ENCODE measurements at places on chromosomes 13 and 19.

DNA sequence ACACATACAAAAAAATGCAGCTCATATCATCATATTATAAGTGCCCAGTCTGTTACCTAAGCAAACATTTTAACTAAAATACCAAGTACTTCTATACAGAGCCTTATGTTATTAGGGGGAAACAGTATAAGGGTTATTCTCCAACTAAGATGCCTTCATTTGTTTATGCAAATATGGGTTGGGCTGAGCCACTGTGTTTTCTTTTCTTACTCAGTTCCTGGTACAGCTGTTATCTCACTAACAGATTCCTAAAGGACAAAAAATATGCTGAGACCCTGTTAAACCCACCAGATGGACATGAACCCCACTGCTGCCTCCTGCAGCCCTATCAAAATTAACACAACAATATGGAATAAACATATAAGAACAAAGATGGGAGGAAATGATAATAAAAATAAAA lies 34.5 kb upstream of the SMAD9 start:
- DNase-seq: no peak

- no peak for DNase-seq
Measured at GRCh38 chr19:56671613-56671994, at the start of gene ZNF835. Gene ZNF835, minus strand, starts transcription at chr19:56671757. Its CDS starts 6,559 bp downstream, at chr19:56665198.

- DNase-seq: no peak
Measured at GRCh38 chr13:113399755-113400149, 35.8 kb upstream of the GRTP1 start.

GRCh38 chr19:32196690-32197420 lies 148.6 kb upstream of the ZNF507 start:
- no peak for DNase-seq

DNA sequence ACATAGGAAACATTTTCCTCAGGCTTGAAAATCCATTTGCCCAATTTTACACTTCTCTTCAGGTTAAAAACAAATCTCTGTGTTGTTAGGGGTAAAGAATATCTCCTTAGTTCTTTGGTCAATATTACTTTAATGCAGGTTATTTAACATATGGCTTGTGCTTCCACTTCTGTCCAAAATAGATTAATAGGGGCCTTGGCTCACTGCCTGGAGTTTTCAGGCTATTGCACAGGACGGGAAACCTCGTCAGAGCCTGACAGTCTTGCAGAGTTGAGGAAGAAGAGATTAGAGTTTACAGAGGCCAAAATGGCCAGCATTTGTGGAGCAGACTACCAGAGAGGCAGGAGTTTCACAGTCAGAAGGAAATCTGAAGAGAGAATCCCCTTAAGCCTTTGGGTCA lies 863.9 kb upstream of the GPC6 start:
- no peak for DNase-seq

GRCh38 chr13:47220453-47221140 lies 323.7 kb upstream of the HTR2A start:
- DNase-seq: no peak

DNA sequence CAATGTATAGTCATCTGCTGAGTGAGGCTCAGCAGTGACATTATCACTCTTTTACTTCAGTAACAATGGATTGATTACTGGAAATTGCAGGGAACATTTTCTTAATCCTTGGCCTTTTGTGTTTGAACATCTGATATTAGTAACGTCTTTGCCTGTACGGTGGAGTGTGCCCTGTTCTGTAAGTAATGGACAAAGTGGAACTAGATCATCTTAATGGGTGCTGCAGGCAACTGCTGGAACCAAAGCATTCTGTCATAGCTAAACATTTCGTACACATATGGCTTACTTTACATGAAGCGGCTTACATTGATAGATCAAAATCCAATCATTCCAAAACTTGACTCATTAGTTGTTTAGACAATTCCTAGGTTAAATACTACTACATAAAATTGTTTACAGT lies 114.1 kb downstream of the MYO16 start:
- DNase-seq: no peak

DNA sequence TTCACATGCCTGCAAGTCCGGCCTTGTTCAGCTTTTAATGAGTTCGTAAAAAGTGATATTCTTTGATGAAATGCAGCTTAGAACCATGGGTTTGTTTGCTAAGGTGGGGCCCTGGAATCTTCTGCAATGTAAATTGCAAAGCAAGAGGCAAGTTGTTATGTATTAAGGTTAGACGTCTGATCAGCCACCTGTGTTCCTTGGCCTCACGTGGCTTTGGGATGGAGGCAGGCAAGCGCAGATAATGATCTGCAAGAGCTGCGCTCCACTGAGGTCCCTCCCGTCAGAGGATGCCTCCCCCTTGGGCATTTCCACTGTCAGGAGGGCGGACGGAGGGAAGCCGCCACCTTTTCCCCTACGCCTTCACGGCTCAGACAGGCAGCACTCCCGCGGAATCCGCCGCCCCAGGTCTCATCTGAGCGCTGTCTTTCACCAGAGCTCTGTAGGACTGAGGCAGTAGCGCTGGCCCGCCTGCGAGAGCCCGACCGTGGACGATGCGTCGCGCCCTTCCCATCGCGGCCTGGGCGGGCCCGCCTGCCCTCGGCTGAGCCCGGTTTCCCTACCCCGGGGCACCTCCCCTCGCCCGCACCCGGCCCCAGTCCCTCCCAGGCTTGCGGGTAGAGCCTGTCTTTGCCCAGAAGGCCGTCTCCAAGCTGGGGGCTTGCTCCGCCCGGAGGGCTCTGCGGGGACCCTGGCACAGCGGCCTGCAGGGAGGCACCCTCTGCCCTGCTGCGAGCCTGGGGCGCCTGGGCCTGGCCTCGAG lies 110.9 kb downstream of the CRYL1 start:
- DNase-seq: no peak

GRCh38 chr19:38470788-38471480 lies 37.4 kb downstream of the RYR1 start:
- no peak for DNase-seq

DNA sequence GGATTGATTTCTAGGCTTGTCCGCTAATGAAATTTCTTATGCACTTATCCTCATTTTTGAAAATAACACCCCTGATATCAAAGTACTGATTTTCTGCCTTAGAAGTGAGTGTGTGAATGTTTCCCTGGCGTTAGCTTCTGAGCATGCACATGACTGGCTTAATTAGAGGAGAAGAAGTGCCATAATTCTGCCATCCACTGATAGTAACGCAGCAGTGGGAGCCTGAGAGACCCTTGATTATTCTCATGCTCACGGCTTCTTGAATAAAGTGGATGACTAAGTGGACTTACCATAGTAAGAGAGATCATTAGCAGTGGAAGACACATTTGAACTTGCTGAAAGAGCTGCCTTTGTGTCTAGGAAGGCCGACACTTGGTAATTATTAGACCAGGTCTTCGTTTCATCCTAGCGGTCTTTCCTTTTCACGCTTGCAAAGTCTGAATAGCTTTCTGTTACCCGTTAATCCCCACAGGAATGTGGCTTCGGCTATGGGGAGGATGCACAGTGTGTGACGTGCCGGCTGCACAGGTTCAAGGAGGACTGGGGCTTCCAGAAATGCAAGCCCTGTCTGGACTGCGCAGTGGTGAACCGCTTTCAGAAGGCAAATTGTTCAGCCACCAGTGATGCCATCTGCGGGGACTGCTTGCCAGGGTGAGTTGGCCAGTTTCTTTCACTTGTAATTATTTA lies 45.3 kb downstream of the TNFRSF19 start:
- no peak for DNase-seq

- DNase-seq: no peak
Measured at GRCh38 chr19:16777811-16778210, 51.4 kb upstream of the SIN3B start.

- DNase-seq: no peak
Measured at GRCh38 chr19:55086730-55087541, 11.3 kb downstream of the EPS8L1 start.

DNA sequence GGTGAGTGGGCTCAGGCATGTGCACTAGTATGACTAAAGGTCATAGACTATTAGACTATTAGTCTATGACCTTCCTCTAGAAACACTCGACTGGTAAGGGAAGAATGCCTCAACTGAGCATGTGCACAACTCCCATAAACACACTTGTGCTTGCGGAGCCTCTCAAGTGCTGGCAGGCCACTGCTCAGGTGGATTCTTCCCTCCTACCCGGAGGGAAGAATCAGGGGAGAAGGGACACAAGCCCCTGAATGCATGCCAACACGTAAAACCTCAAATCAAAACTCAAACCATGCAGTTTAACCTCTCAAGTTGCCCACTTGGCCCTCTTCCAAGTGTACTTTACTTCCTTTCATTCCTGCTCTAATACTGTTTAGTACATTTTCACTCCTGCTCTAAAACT lies 287.6 kb upstream of the SGCG start:
- DNase-seq: no peak

GRCh38 chr13:61592489-61592888 lies 176.8 kb upstream of the PCDH20 start:
- no peak for DNase-seq

- no peak for DNase-seq
Measured at GRCh38 chr19:7348587-7349230, at the start of gene ARHGEF18. Gene ARHGEF18, plus strand, starts transcription at chr19:7348937. Its CDS starts 13,954 bp downstream, at chr19:7362891.

DNA sequence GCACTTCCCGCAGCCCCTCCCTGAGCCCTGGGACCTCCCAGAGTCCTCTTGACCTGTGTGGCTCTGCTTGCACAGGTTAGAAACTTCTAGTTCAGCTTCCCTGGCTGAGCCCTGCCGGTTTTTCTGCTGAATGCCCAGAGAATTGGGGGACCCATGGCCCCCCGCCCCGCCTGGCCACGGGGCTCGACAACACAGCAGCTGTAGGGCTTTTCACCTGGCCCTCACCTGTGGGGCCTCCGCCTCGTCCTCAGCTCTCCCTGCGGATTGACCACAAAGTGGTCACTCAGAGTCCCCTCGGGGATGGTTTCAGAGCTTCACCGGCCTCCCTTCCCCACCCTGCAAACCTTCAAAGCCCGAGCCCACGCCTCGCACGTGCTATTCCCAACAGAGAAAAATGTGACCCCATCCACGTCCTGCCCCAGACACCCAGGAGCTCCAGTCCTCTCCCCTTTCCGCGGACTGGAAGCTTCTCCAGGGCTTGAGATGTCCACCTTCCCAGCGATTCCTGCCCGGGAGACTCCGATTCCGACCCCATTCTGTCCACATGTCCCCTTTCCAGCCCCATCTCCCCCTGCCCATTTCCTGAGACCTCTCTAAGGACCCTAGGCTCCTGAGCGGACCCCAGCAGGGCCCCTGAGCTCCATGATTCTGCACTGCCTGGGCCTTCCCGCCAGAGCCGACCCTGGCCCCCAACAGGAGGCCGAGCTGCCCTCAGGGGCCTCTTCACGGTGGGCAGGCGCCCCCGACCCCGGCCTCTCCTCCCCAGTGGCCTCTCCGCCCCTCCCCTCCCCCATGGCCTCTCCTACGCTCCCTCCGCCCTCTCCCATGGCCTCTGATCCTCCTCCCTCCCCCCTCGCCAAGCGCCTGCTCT lies 41.9 kb downstream of the ANKRD10 start:
- DNase-seq: no peak

GRCh38 chr13:93233997-93234416 lies 7.4 kb downstream of the GPC6 start:
- DNase-seq: no peak

GRCh38 chr19:11047866-11048265 lies 41.4 kb upstream of the LDLR start:
- no peak for DNase-seq

DNA sequence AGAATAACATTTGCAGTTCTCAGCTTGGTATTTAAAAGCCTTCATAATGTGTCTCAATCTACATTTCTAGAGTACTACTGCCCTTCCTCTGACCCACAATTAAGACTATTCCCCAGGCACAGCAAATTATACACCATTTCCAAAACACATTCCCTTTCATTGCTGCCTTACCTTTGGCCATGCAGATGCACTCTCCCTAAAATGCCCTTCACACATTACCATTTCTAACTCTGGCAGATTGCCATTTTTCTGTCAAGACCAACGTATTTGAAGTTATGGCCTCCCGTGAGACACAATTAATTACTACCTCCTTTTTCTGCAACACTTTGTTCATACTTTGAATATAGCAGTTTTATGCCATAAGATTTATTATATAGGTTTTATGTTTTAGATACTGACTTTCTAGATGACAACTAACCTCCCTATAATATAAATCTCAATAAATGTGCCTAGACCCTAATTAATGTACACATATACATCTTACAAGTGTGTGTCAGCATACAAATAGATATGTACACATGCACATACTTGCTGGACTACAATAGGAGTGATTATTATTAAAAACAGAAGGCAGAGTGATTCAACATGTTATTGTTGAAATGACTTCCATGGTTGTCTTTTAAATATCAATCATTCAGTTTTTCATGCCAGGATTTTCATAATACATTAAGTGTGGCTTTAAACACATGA lies 2902.5 kb downstream of the PCDH9 start:
- no peak for DNase-seq

DNA sequence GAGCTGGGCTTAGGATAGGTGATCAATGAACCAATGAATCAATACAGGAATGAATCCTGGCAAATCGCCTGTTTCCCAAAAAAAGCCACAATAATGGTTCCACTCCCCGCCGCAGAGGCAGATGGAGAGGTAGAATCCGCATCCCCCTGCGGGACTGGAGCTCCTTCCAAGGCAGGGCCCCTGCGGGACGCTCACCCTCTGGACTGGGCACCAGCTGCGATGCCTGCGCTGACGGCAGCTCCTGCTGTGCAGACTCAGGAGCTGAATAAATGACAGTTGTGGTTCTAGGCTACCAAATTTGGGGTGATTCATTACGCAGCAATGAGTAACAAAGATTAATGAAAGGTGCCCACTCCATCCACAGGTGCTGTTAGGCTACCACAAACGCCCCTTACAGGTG lies 8.8 kb upstream of the CDC34 start:
- no peak for DNase-seq

- no peak for DNase-seq
Measured at GRCh38 chr13:23325191-23325590, 108.3 kb downstream of the SACS start.

GRCh38 chr19:2327773-2328400 lies 499 bp downstream of the LSM7 start:
- DNase-seq: no peak

GRCh38 chr19:4012092-4012974 lies 4.8 kb downstream of the PIAS4 start:
- peak; percentile 71 for DNase-seq

DNA sequence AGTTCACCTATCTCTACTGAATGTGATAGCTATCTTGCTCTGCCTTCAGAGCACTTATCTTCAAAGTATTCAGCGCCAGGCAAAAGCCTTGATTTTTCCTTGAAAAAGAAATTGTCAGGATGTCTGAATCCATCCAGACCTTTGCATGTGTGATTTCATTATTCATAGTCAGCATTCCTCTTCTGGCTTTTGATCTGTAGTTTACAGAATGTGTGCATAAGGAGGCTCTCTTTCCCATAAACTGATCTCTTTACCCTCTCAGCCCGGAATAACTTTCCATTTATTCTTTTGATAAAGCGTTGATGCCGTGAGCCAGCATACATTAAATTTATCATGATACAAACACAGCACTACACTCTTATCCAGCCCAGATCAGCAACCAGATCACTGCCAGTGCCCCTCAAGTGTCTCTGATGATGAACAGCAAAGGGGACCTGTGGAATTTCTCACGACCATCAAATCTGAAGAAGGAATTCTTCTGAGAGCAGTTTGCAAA lies 130.8 kb downstream of the DNAJC15 start:
- no peak for DNase-seq
